ENCODE measurements at places on chromosomes 1 and 21.

- peak; percentile 65 for DNase-seq
These were observed 22.4 kb downstream of the EDN2 start for GRCh38 chr1:41461790-41462679.

DNA sequence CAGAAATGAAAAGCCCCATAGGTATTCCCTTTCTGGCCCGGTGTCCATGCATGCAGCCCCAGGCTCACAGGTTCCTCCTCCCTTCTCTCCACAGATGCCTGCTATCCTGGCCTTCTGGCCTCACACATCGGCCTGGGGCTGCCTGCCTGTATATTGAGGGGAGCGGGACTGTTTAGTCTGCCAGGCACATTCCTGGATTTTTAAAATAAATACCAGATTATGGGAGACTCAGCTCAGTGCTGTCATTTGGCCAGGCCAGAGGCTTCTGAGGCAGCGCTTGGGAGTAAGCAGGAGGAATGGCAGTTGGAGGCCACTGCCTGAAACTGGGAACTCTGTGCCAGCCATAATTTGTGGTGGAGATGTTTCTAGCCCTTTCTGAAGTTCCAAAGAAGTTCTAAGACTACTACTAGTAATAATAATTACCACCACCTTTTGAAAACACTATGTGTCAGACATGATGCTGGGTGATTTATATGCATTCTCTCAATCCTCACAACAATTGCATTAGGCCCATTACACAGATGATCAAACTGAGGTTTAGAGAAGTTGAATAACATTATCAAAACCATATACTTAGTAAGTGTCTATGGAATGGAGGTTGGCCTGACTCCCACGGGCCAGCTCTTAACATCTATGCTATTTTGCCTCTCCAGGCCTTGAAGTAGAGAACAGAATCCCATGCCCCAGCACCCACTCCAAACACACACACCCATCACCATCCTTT is 107.6 kb downstream of the PLXNA2 start:
- DNase-seq: no peak

DNA sequence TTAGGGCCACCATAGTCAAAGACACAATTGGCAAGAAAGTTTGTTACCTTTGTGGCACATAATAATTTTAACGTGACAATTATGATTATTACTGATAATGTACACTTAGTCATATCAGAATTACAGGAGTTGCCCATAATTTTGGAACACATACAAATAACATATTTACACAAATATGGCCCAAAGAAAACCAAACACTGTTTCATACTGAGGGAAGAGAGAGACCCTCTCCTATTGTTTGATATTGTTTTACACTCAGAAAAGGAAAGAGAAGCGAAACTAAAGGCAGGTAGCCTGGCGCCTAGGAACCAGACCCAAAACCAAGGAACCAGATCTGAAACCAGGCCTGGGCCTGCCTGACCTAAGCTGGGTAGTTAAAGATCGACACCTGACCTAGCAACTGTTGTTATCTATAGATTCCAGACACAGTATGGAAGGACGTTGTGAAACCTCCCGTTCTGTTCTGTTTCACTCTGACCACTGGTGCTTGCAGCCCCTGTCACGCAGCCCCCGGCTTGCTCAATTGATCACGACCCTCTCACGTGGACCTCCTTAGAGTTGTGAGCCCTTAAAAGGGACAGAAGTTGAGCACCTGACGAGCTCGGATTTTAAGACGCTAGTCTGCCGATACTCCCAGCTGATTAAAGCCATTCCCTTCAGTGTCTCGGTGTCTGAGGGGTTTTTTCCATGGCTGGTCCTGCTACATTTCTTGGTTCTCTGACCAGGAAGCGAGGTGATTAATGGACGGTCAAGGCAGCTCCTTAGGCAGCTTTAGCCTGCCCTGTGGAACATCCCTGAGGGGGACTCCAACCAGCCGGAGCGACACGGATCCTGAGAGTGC is 27.9 kb downstream of the C1orf115 start:
- DNase-seq: no peak

- DNase-seq: no peak
These were observed 9.4 kb downstream of the ZNF678 start for GRCh38 chr1:227572752-227573151.

- DNase-seq: no peak
These were observed 701.9 kb upstream of the ZP4 start for GRCh38 chr1:238592621-238593020.
